DMS 273 treated with DMSO at 0.1 percent for 48 hours (cell line): ENCODE measurements at places on chromosomes 3 and 15.
A peak's percentile ranks its signal among the peaks of the same experiment; 100 is the strongest.

GRCh38 chr3:15796771-15797641 is 773 bp downstream of the ANKRD28 start:
- DNase-seq: peak; percentile 11

DNA sequence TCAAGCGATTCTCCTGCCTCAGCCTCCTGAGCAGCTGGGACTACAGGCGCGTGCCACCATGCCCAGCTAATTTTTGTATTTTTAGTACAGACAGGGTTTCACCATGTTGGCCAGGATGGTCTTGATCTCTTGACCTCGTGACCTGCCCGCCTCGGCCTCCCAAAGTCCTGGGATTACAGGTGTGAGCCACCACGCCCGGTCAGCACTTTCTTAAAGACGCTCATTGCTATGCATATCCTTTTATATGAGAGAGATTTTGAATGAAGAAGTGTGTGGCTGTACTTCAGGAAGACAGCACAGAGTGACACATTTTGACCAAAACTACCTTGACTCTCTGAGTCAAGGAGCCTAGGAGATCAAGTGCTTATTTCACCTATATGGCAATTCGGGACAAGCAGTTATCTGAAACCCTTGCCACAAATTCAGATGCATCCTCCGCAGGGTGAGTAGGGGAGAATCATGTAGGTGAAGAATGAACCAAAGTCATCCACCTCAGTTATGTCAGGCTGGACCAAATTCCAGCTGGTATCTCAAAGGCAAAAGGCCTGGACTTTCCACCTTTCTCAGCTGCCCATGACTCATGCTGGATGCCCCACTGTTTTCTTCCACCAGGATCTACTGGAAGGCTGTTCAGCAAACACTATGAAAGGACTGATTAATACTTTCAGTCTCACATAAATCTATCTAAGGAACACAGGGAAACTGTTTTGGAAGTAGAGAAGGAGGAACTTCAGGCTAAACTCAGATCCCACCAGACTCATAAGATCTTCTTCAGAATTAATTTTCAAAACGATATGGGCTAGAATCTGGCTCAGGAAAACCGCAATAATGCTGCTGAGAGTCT is 31.9 kb downstream of the SUSD5 start:
- no peak for DNase-seq

DNA sequence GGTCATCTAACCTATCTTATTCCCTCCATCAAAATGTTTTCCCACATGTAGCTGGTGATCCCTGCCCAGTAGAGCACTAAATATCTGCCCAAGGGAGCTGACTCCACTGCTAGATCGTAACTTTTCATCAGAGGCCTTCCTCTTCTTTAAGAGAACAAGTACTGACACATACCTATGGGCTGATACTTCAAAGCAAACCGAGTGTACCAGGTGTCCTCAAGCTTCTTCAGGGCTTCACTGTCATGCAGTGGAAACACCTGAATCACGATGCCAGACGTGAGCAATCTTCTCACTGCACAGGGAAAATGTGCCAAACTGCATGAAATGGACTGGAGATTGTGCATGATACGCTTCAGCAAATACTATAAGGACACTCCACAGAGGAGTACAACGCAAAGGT is 41.6 kb downstream of the ANO10 start:
- DNase-seq: no peak

- DNase-seq: no peak
Observed at GRCh38 chr15:49621887-49622286, 1.0 kb downstream of the DTWD1 start.

DNA sequence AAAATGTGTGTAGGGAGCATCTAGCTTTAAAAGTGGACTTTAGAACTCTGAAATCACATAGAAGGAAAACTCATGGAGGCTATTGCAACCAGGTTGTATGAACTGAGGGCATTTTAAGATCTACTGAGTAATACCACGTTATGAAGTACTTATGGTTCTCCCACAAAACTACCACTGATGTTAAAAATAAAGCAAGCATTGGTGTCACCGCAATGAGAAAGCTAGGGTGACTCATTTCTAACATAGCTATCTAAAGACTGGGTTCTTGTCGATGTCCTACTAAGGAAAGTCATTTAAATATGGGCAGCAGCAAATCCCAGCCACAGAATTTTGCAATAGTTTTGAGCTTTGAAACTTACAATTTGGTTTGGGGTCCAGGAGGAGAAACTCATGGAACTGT is 584.8 kb downstream of the DIPK2A start:
- DNase-seq: no peak

DNA sequence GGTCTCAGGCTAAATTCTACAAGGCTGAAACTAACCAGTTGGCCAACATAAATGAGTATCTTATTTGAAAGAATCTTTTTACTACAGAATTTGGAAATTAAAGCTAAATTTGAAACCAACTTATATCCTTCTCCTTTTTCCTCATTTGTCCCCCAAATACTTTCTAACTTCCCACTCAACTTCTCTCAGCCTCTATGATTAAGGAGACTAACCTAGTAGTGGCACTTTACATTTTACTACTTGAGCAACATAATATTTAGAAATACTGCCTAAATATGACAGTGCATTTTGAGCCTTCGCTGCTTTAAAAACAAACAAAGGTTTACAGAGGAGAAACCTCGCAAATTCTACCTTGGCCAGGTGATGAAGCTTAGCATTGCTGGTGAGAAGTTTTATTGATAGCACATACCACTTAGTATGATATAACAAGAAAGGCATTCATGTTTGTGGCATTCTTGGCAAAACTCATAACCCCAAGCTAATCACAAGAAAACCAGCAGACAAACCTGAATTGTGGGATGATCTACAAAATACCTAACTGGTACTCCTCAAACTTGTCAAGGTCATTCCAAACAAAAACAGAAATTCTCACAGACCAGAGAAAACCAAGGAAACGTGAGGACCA is 432.1 kb upstream of the CFAP20DC start:
- DNase-seq: no peak

DNA sequence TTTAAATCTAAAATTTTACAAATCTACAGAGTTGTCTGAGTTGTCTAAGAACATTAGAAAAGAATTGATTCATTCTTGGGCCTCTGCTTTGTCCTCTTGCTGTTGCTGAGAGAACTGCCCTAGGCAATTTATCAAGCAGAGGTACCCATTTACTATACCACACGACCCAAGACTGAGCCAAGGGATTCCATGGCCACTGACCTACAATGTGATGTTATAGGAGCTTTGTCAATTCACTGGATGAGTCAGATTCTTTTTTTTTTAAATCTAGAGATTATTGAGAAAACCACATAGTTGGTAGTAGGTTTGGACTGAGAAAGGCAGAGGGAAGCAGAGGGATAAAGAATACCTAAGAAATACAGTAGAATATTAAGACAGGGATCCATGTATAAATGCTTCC is 55.3 kb downstream of the TRAT1 start:
- DNase-seq: no peak

DNA sequence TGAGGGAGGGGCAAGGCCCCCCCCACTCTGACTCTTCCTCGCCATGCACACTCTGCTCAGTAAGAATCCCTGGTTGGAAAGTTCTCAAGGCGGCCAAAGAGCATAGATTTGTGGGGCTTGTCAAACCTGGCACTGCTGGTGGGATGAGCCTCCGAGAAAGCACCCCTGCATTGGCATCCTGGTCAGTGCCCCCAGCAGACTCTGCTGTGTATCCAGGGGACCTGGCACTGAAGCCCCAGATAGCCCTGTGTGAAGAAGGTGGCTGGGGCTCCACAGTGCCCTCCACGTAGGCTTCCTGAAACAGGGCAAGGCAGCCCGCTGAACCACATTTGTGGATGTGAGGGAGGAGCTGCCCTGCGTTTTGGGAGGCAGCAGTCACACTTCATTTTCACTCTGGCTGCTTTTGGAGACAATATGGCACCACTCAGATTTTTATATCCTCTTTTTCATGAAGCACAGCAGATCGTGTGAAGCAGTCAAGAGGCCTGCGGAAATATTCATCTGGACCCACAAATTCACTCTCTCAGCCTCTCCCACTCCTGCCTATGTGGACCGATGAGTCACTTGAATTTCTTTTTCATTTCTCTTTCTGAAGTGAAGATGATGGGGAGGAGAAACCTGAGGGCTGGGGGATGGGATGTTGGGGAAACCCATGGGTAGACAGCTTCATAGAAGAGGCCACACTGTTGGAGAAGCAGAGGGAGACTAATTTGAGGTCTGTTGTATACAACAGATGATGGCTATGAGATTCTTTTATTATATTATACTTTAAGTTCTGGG is 88.7 kb upstream of the BCL6 start:
- no peak for DNase-seq
